ENCODE measurements at places on chromosomes 1 and 21. TPM values are rescaled to one million over a fixed set of nuclear protein-coding genes. Genes with fewer than 3 reads are reported as not detected.

TNFRSF8 gene
- not detected for polyA plus RNA-seq

E2F2 gene
- 0.50 TPM for polyA plus RNA-seq

OR2L5 gene
- polyA plus RNA-seq: 0.10 TPM

BRDT gene
- not detected for polyA plus RNA-seq

MAP7D1 gene
- polyA plus RNA-seq: 142 TPM

PGBD5 gene
- polyA plus RNA-seq: 16.3 TPM

RRP1 gene
- polyA plus RNA-seq: 35.8 TPM

AIM2 gene
- 11.5 TPM for polyA plus RNA-seq

NGF gene
- not detected for polyA plus RNA-seq

OR2T35 gene
- not detected for polyA plus RNA-seq

LRRC71 gene
- not detected for polyA plus RNA-seq

LRRC38 gene
- polyA plus RNA-seq: not detected

NPHS2 gene
- not detected for polyA plus RNA-seq

PHC2 gene
- polyA plus RNA-seq: 179 TPM

APOBEC4 gene
- not detected for polyA plus RNA-seq

PLA2G2C gene
- not detected for polyA plus RNA-seq

IL19 gene
- polyA plus RNA-seq: not detected

PLA2G2A gene
- not detected for polyA plus RNA-seq

ATP13A2 gene
- 72.3 TPM for polyA plus RNA-seq

PSRC1 gene
- 7.9 TPM for polyA plus RNA-seq

TNFRSF1B gene
- 0.24 TPM for polyA plus RNA-seq

TACSTD2 gene
- not detected for polyA plus RNA-seq

PRRX1 gene
- polyA plus RNA-seq: 0.10 TPM

Data from neural cell (in vitro differentiated cells).